ENCODE measurements at places on chromosomes 1 and 21.

- no peak for DNase-seq
These were observed 17.4 kb downstream of the PTTG1IP start for GRCh38 chr21:44856131-44856530.

DNA sequence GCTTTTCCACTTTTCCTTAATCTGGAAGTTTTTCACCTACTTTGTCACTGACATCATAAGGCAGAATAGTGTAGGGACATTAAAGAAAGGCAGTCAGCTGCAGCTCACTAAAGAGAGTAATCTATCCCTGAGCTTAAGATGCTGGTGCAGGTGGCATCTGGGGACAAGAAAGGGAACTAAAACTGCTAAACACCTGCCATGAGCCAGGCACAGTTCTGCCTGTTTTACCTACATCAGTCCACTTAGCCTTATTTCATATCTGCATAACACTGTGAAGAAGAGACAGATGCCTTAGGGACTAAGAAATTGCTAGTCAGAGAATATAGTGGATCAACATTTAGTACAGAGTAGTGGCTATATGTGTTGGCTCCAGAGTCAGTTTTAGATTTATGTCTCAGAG, 88.1 kb downstream of the GPATCH2 start:
- no peak for DNase-seq

- no peak for DNase-seq
These were observed 22.1 kb downstream of the TCEA3 start for GRCh38 chr1:23402286-23403037.

DNA sequence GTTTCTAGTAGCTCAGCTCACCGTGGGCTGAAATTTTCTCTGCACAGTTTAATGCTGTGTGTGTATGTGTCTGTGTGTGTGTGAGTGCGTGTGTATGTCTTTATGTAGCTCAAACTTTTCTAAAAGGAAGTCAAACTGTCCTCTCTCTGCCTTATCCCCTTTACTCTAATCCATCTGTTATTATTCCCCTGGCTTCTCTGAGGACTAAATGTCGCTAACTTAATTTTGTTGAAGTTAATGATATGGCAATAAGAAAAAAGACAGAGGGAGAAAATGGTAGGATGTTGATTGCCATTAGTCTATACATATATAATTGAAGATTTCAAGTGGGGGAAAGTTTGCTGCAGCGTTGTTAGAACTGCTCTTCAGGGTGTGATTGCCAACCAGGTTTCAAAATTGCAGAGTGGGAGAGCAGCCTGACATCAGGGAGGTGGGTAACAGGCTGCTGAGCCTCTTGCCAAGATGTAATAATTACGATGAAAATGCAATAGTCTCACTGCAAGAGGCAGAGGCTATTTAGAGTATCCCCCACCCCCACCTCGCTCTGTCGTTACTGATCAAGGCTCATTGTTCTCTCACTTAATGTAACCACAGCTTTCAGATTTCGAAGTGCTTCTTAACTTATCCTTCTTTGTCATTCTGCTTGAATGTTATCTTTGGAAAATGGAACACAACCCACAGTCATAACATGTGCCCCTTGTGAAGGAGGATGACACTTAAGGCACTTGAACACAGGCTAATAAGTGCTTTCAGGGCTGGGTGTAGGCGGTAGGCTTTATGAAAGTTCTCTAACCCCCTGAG, 559.0 kb upstream of the PLXNA2 start:
- DNase-seq: no peak

GRCh38 chr1:87325982-87326738, 2.5 kb upstream of the LMO4 start:
- DNase-seq: no peak

DNA sequence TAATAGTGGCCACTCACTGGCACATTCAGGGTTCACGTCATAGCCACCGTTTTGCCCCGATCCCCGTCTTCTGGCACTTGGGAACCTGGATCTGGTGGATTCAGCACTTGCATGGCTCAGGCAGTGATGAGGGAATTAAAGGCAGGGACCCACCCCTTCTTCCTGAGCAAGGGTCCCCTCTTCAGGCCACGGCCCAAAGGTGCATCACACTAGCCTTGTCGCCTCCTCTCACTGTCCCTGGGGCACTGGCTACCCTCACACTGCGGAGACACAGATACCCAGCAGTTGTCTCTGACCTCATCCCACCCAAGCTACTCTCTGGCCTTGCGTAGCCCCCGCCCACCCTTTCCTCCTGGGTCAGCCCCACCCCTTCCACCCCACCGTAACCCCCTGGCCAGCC, 19.9 kb upstream of the LDLRAP1 start:
- DNase-seq: no peak

- no peak for DNase-seq
These were observed 45.3 kb downstream of the TTC39A start for GRCh38 chr1:51285055-51285454.

GRCh38 chr21:15422783-15423182, 307.0 kb upstream of the USP25 start:
- DNase-seq: no peak

- DNase-seq: no peak
These were observed 18.4 kb upstream of the COL6A2 start for GRCh38 chr21:46079352-46080170.

GRCh38 chr1:181180407-181181031, 92.0 kb downstream of the IER5 start:
- DNase-seq: no peak

DNA sequence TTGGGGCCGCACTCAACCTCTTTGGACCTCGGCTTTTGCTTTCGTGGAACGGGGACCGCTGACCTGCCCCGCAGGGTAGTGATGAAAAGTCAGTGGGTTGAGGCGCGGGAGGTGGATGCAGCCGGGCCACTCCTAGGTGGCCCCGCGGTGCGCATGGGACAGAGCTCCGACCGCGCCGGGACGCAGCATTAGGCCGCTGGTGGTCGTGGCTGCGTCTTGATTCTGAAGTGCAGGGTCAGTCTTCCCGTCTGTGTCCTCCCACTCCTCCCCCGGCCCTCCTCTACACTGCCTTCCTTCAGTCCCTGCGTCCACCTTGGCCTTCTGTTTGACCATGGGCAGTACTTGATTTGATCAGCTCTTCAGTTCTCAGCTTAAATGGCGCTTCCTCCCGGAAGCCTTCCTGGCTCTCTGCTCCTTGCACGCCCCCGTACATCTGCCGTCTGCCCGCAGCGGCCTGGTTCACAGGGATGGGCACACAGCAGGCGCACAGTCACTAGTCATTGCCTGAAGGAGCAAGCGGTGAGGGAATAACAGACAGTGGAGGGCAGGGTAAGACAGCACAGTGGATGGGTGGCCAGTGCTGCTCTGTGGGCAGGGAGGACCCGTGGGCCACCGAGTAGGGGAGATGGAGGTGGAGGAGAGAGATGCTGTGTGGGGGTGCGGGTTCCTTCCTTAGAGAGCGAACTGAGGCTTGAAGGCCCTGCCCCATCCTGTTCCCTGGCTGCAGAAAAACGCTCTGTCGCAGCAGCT, 633 bp downstream of the THEMIS2 start:
- no peak for DNase-seq

GRCh38 chr1:153400244-153400643, 9.4 kb upstream of the S100A8 start:
- DNase-seq: no peak

DNA sequence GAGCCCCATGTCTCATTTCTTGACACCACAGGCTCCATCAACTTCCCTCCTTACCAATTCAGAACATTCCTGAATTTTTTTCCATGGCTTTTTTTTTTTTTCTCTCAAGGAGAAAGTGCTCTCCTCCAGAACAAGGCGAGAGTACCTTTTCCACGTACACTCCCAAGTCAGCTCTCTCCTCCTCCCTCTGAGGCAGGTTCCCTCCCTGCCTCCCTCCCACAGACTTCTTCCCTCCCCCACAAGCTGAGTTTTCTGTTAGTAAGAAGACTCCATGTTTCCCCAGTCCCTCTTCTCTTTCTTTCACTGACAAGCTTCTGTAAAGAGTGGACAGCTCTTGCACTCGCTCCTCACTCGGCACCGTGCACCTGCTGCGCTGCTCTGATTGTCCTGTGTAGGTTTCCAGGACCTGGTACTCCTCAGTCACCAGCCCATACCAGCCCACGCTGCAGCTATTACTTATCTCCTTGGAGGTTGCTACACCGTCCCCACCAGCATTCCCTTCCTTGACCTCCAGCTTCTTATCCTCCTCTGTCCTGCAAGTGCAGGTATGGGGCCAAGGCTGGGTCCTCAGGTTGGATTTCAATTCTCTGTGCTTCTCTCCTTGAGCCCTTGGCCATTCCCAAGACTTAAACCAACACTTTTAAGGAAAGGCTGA, 3.8 kb downstream of the TRAF5 start:
- DNase-seq: no peak

GRCh38 chr1:57329001-57329527, 94.8 kb downstream of the DAB1 start:
- DNase-seq: no peak

- DNase-seq: no peak
These were observed 4.7 kb downstream of the CAP1 start for GRCh38 chr1:40045182-40045581.

DNA sequence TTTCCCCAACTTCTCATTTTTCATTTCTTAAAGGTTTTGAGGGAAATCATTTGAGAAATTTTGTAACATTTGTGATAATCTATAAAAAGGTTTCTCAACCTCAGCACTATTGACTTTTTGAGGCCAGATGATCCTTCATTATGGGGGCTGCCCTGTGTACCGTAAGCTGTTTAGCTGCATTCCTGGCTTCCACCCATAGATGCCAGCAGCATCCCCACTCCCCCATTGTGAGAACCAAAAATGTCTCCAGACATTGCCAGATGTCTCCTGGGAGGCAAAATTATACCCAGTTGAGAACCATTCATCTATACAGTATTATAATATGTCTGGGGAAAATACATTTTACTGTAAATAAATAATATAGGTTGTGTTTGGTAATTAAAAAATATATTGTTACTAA, 146.0 kb downstream of the PBX1 start:
- DNase-seq: no peak

- DNase-seq: no peak
These were observed 15.9 kb upstream of the TMEM125 start for GRCh38 chr1:43253876-43254275.

DNA sequence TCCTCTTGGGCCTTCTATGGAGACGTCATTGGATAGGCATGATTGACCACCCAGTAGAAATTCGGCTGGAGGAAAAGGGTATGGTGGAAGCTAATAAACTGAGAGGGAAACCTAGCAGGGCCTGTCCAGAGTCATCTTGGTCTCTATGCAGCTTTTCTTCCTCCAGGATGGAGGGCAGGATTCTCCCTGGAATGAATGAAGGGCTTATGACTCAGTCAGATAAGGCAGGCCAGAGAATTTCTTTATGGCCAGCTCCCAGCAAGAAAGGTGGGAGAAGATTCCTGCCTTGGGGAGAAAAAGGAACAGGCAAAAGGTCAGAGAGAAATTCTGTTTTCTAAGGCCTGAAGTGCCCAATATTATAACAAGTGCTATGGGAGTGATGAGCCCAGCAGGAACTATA, 17.1 kb downstream of the FBLIM1 start:
- DNase-seq: no peak

DNA sequence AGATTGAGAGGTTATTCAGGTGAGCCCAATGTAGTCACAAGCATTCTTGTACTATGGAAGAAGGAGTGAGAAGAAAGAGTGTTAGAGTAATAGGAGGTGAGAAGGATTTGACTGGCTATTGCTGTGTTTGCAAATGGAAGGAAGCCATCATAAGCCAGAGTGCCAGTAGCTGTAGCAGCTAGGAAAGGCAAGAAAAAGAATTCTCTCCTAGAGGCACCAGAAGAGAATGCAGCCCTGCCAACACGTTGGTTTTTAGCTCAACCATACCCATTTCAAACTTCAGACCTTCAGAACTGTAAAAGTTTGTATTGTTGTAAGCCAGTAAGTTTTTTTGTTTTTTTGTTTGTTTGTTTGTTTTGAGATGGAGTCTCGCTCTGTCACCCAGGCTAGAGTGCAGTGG, 8.9 kb upstream of the IL12RB2 start:
- no peak for DNase-seq
